ENCODE measurements at places on chromosomes 2 and 18. TPM values are rescaled to one million over a fixed set of nuclear protein-coding genes. Genes with fewer than 3 reads are reported as not detected.

The C2orf78 gene
- total RNA-seq: not detected

GRCh38 chr2:203861607-203862006 is 6.0 kb upstream of the CTLA4 start:
- no peak for DNase-seq

GRCh38 chr2:238564286-238564920 is 137.7 kb downstream of the ASB1 start:
- DNase-seq: no peak

DNA sequence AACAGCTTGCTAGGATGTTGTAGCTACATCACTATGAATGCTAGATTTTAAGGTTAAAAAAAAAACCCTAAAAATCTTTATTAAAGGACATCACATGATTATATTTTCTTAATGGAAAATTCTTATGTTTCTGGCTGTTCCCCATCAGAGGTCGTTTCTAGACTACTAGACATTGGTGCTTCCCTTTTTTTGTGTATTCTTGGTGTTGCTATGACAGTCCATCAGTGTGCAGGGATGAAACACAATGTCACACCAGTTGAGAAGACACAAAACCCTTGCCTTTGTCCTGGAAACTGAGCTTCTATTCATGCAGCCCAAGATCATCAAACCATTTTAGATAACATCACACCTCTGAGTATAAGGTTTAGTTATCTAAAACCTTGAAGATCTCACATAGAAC is 19.9 kb upstream of the TMEM131 start:
- no peak for DNase-seq

DNA sequence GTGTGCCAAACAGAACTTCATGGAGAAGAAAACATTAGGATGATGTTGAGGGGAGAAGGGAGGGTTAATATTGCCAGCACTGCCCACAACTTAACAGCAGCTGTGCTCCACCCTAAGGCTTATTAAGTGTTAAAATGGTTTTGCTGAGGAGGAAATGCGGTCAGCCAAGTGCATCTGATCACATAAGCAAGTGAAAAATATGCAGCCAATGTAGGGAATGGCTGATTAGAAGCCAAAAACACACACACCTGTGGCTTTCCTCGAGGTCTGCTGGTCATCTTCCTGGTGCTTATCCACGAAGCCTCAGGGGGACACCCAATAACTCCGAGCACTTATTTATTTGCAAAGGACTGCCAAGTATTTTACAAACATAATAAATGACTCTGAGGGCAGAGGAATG is 66.3 kb upstream of the GPR45 start:
- DNase-seq: no peak

DNA sequence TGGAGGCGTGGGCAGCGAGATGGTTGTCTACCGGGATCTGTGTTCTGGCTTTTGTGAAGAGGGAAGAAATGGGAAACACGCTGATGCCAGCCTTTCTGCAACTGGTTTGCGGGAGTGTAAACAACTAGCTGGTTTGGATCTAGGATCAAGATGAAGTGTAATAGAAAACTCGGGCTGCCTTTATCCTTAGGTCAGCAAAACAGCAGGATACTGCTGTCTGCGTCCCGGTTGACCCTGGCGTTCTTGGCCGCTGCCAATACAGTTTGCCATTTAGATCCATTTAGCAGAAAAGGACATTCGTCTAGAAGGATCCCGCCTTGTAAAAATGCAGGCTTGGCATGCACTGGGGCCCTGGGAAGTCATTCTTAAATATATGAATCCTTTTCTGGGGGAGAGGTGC is 42.0 kb downstream of the RAB31 start:
- no peak for DNase-seq

DNA sequence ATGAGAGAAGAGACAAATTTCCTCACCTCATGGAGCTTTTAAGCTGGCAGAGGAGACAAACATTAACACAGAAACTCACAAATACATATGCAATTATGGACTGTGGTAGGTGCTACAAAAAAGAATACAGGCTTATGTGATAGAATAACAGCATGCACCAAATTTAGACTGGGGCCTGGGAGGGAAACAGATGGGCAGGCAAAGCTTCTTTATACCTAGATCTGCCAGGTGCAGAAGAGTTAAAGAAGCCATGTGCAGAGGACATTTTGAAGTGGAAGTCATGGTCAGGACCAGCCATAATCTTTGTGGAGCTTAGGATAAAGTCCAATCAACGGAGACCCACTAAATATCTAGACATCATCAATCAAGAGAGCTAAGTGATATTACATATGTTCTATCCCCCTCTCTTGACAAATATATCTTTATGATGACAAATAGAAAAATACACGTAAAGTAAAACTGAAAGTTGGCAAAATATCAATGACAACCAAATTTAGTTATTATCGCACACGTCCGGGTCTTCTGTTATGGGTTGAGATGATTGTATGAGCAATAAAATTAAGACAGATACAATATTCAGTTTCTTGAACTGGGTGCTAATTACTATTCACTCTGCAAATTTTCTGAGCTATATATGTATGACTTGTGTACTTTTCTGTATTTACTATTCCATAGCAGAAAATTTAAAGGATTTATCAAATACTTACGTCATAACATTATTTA is 44.1 kb downstream of the CD28 start:
- DNase-seq: no peak

- DNase-seq: no peak
Observed at GRCh38 chr2:70357684-70358071, 55.8 kb upstream of the FAM136A start.

All from MG63 (cell line).